CD14-positive monocyte (primary cell): ENCODE measurements at places on chromosomes 7 and 10.
A peak's percentile ranks its signal among the peaks of the same experiment; 100 is the strongest.

DNA sequence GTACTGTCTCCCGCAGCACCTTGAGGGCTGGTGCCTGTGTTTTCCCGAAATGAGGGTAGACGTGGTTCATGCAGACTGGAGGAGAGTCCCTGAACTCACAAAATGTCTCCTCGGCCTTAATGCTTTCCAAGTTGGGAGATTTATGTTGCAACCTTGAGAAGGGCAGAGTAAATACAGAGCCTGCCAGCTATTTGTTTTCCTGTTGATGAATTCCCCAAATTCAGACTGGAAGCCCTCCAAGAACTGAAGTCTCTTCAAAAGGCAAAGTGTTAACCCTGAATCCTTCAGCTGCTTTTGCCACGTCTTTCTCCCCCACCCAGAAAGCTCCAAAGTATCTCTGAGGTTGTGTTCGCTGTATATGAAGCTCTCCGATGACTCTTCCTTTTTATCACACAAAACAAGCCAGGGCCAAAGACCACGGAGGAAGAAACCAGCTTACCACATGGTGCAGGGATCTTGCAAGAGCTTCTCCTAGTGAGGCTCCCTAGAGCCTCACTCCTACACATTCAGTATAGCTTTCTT lies 254.7 kb upstream of the NFE2L3 start:
- DNase-seq, result no peak

DNA sequence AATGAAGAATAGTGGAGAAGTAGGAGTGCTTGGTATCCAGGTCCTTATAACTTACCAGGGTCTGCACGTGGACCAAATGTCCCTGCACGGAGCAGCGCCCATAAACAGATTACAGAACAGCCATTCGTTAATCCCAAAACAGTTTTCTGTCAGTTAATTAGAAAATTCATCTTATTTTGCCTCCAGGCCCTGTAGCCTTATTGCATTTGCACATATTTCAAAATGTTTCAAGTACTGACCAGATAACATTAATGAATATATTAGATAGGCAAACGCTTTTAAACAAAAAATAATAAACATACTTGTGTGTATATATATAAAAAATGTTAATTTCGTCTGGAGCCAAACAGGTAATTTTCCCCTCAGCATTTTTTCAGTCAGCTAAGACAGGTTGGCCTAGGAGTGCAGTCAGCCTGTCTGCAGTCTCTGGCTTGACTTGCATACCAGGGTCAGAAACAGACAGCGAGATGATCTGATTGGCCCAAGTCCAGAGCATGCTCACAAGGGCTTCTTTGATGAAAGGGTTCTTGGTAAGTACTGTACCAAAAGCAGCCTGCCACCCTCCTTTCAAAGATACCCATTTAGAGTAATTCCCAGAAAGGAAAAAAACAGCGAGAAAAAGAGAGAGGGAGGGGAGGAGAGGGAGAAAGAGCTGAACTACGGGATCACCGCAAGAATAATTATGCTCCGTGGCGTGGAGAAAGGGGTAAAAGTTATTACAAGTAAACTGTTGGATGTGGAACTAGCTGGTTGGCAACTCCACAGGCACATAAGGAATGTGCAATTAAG lies 194.4 kb upstream of the TCF7L2 start:
- no peak for DNase-seq

- no peak for DNase-seq
These were observed 30.1 kb downstream of the BTAF1 start for GRCh38 chr10:91953600-91954160.

GRCh38 chr10:46539596-46540411 lies 16.7 kb downstream of the GPRIN2 start:
- DNase-seq, result no peak

DNA sequence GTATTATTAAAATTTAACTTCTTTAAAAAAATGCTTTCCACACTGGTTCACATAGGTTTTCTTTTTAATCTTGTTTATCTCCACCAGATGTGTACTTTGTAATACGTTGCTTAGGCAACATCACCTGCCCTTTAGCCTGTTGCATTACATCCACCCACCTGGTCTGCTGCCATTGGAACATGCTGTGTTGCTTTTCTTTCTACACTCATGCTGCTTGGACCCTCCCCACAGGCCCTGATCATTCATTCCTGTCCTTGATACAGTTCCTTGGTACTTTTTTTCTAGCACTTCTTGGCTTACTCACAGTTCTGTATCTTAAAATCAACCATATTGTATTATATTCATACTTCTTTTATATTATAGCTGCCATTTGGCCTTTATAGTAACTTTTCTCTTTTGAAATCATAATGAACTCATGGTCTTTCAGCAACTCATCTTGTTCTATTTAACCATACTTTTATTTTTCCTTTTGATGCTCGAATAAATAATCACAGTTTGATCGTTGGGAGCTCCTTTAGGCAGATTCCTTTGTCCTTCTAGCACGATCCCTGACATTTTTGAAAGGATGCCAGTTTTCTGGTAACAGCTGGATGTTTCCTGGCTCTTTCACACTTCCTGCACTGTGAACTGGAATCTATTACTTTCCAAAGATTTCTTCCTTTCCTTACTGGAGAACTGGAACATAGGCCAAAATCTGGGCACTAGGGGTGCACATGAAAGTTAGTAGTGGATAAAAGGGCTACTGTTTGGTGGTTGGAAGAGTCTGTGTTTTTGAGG lies 125.1 kb downstream of the CDK14 start:
- no peak for DNase-seq

DNA sequence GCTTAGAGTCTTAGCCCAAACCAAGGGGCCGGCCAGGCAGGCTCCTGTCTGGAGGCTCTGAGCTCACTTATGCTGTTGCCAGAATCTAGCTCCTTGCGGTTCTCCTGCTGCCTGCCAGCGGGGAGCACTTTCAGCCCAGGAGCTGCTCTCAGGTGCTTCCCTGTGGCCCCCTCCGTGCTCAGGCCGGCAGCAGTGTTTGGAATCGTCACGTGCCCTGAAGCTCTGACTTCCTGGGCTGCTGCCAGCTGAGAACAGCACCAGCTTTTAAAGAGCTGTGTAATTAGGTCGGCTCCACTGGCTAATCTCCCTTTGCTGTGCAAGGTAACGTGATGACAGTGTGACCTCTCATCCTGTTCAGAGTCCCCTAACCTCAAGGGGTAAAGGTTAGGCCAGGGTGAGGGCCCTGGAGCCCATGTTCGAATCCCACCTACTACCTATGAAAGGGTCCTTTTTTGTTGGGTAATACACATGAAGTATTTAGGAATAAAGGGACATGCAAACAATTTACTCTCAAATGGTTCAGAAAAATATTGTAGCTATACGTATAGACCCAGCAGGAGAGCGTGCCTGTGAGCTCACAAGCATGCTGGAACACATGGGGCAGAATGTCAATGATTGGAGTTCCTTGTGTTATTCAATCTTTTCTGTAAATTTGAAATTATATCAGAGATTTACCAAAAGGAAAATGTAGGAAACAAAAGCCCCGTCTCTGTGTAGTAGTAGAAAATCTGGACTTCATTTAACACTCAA lies 16.6 kb downstream of the ZNF862 start:
- no peak for DNase-seq

DNA sequence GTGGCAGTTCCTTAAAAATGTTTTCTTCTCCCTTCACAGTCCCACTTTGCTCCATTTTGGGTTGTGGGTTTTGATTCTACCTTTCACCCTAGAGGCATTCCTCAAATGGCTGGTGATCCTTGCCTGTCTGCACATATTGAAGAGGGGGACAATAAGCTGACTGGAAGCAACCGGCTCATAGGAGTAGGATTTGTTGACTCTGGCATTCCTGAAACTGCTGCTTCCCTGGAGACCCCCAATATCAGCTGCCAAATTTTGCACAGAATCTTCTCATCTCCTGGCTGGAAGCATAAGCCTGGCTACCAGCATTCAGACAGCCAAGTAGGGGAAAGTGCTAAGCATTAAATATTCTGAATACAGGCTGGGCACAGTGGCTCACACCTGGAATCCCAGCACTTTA lies 53.7 kb downstream of the KIF5B start:
- DNase-seq, result no peak

GRCh38 chr7:43443381-43443780 lies 139.5 kb upstream of the STK17A start:
- DNase-seq, result no peak

GRCh38 chr7:32053204-32053603 lies 17.0 kb downstream of the PDE1C start:
- no peak for DNase-seq

- DNase-seq, result peak; percentile 44
These were observed 65.5 kb downstream of the LRRC17 start for GRCh38 chr7:102978284-102978683.

DNA sequence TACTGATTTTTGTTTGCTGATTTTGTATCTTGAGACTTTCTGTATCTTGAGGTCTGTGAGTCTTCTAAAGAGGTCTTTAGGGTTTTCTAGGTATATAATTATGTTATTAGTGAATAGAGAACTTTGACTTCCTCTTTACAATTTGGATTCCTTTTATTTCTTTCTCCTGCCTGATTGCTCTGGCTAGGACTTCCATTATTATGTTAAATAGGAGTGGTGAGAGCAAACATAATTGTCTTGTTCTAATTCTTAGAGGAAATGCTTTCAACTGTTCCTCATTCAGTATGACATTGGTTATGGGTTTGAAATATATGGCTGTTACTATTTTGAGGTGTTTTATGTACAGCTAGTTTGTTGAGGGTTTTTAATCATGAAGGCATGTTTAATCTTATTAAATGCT lies 308.0 kb upstream of the TEX47 start:
- DNase-seq, result no peak

GRCh38 chr10:100173035-100173434 lies 12.8 kb downstream of the ERLIN1 start:
- no peak for DNase-seq

DNA sequence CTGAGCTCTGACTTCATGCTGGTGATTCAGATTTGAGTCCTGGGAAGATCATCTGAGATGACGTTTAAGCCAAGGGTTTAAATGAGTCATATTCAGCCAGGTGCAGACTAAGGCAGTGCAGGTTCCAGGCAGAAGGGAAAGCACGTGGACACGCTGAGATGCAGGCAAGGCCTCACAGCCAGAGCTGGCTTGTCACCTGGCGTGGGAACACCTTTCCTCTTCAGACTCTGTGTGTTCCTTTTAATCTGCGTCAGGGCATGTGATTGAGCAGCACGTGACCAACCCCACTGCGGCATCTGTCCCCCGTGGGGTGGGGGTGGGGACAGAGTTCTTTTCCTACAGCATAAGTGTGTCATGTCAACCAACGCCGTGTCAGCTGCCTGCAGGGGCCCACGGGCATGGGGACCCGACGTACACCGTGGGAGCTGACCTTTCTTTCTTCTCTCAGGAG lies 10.7 kb upstream of the IDI2 start:
- no peak for DNase-seq
